Activated CD4-positive, alpha-beta T cell treated with anti-CD3 and anti-CD28 coated beads, Interleukin-2, amount 50 U/mL, for 4 hours (primary cell): ENCODE measurements at places on chromosomes 6 and 20.

- no peak for DNase-seq
Observed at GRCh38 chr6:22254886-22255285, 42.0 kb downstream of the PRL start.

GRCh38 chr20:15921930-15922329 is 651.3 kb downstream of the KIF16B start:
- no peak for DNase-seq

DNA sequence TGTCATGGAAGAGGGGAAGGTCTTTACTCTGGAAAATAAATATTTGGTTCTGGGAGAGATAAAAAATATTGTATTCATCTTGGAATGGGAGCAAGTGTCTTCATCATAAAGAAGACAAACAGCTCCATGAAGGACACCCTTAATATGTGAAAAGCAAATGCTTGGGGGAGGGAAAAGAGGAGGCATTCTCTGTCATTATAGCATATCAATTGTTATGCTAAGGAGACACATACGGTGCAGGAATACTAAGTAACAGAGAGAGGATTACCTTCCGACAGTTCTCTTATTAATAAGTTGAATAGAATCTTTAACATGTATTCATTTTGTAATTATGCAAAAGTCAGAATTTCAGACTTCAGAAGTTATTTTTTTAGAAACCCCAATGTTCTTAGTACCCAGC is 634.4 kb downstream of the UTRN start:
- DNase-seq: no peak

GRCh38 chr6:130981409-130981808 is 81.6 kb downstream of the EPB41L2 start:
- no peak for DNase-seq

GRCh38 chr6:167840526-167841179 is 13.9 kb downstream of the AFDN start:
- no peak for DNase-seq

- no peak for DNase-seq
Observed at GRCh38 chr6:165725201-165725600, 62.2 kb upstream of the PDE10A start.

DNA sequence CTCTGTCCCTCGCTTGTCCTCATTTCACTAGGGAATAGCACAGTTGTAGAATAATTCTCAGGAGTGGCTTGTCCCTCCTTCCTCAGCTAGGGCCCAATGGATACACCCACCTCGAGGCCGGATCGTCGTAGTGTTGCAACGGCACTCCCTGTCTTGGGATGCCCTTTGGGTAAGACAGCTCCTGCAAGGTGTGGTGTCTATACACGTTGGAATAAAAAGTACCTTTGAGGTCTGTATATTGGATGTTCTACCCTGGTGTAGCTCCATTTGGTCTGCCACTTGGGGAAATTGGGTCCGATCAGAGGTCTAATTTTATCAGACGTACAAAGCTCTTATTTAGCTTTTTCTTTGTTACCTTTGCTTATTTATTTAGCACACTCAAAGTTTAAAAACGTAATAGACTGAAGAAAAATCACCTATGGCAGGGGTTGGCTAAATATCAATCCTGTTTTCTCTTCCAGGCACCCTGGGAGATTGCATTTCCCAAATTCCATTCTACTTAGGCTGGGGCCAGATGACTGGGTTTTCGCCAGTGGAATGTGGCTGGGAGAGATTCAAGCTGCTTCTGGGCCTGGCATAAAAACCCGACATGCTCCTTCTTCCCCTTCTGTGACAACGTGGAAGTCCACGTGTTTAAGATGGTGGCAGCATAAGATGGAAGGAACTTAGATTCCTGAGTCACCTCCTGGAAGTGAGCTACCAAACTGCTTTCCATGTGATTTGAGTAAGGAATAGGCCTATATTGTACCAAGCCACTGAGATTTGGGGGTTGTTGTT is 82.3 kb upstream of the CD83 start:
- no peak for DNase-seq

GRCh38 chr6:36120018-36120417 is 10.3 kb upstream of the MAPK13 start:
- no peak for DNase-seq

DNA sequence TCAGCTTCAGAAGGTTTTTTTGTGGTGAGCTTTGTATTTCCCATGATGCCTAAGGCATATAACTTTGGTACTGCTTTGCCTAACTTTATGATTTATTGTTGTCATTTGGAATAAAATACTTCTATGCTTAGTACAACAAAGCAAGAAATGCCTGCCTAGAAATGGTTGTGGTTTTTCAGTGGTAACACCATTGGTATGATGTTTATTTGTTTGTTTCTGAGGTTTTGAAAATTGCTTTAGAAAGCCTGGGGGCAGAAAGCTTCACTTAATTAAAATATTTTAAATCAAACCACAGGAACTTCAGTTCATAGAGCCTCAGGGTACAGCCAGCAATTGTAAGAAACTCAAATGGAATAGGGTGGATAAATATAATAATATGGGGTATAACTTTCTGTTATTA is 351.2 kb upstream of the MAP3K7 start:
- DNase-seq: no peak
